MG63 (cell line): ENCODE measurements at places on chromosomes 2 and 18. TPM values are rescaled to one million over a fixed set of nuclear protein-coding genes. Genes with fewer than 3 reads are reported as not detected.

- DNase-seq: no peak
Observed at GRCh38 chr2:122139739-122140420, 384.4 kb downstream of the TSN start.

GRCh38 chr2:11319939-11320338, 24.5 kb downstream of the ROCK2 start:
- DNase-seq: no peak

- DNase-seq: no peak
Observed at GRCh38 chr2:64914247-64914646, 75.0 kb upstream of the SLC1A4 start.

GRCh38 chr2:151410485-151410834, 758 bp downstream of the RIF1 start:
- DNase-seq: peak; percentile 48

GRCh38 chr2:102806250-102806837, 44.5 kb downstream of the TMEM182 start:
- peak; percentile 43 for DNase-seq

- DNase-seq: no peak
Observed at GRCh38 chr2:40488101-40488601, 36.3 kb upstream of the SLC8A1 start.

GRCh38 chr2:218081063-218081462, 12.0 kb downstream of the RUFY4 start:
- no peak for DNase-seq

DNA sequence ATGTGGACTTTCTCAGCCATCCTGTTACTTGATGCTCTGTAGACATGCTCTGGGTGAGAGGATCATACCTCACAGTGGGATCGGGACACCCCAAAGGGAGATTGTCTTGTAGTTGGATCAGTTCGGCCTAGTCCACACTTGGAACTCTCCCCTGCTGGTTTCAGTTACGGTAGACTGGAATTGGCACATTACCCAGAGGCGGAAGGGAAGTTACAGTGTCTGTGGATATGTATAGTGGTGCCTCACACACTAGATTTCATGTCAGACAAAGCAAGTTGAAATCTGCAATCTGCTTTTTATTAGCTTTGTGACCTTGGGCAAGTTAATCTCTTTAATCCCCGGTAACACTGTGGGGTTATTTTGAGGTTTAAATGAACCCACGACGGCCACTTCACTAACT, 16.2 kb upstream of the CTAGE1 start:
- peak; percentile 63 for DNase-seq

DNA sequence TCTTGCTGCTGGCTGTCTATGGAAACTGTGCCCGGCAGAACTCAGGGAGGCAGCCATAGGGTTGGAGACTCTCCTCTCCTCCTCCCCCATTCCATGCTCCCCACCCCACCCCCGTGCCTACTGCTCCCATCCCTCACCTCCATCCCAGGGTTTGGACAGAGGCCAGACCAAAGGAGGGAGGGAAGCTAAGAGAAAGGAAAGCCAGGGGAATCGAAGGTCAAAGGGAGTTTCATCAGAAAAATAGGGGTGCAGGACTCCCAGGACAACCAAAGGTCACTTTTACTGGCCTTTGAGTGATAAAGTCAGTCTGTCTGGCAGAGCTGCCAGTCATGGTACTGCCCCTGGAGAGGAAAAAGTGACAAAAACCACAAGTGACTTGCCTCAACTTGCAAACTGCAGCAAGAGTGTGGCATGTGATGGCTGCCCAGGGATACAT, 187.3 kb upstream of the CTAGE1 start:
- no peak for DNase-seq

DNA sequence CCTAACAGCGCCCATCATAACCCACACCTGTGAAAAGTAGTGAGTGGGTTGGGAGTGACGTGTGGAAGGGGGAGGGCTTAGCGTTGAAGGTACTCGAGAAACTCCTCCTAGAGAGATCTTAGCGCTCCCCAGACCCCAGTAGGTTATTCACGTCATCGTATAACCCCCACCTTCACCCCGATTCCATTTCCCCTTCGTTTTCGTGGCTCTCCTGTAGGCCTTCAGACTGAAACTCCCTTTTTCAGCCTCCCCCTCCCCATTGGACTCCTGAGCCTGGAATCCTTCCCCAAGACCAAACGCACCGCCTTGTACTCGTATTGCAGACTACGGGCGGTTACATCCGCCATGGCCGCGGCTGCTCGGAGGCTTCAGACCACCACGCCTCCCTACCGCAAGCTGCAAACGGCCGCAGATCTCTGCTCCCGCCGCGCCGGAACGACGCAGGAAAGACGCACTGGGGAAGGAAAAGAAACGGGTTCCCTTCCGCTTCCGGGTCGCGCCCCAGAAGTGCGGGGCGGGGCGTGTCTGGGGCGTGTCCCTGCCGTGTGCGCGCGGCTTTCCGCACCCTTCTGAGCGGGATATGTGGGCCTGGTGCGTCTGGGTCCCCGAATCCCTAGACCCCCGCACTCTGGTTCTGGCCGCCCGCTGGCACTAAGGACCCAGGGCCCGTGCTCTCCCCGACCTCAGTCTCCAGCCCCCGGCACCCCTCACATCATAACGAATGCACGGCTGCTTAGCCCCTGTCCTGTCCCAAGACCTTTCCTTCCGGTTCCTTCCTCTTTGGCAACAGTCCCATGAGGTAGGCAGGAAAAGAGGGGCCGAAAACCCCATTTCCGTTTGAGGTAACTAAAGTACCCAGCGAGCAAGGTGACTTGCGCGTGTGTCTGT, at the start of gene SNRNP200:
Gene SNRNP200 (minus strand): TSS at position 456 of the 888 bp plus-strand sequence. CDS start 109 bp downstream, at position 347.
- peak; percentile 87 for DNase-seq

DNA sequence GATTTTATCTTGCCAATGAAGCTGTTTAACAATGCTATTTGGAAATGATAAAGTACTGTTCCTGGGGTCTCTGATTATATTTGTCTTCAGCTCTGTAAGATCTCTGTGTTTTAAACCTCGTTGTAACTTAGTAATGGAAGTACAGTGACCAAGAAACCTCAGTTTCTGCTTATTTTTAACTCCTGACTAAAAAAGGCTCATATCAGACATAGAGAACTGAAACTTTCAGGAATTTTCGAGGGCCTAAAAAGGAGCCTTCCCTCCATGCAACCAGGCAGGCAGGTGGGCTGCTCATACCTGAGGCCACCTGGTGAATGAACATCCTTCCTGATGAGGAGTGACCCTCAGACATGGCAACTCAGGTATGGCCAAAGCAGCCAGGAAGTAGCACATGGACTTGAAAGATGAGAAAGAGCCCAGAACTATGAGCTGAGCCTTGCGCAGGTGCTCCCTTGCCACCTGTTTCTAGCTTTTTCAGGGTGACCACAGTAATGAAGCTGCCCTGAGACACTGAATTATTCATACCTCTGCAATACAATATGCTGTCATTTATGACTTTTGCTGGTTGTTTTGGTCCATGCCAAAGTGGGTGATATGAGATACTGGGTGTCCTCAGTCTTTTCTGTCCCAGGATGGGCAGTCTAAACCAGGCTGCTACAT, 23.9 kb downstream of the MYO3B start:
- DNase-seq: no peak

GRCh38 chr2:26492749-26493515, 15.0 kb upstream of the OTOF start:
- no peak for DNase-seq

GRCh38 chr2:149767516-149767974, 180.0 kb upstream of the MMADHC start:
- DNase-seq: peak; percentile 43

GRCh38 chr2:173898178-173898668, 67.0 kb downstream of the SP3 start:
- no peak for DNase-seq

DNA sequence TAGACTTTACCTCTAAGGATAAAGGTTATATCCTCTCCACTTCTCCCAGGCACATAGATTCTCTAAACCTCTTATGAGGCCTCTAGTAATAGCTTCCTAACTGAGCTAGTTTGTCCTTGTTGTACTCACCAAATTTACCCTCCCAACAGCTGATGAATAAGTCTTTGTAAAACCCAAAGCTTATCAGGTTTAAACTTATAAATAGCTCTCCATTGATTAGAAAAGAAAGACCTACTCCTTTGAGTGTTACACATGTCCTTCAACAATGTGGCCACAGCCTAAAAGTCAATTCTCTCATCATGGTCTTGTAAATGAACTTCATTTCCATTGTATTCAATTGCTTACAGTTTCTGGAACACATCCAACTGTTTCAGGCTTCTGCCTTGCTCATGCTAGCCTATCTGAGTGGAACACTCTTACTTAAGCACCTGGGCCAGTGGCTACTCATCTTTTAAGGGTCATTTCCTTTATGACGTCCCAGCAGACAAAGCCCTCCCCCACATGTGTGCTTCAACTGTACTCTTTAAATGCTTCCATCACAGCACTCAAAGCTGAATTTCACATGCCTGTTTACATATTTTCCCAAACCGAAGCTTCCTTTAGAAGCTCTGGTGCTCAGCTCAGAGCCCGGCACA, 131.6 kb downstream of the CDH2 start:
- no peak for DNase-seq

DNA sequence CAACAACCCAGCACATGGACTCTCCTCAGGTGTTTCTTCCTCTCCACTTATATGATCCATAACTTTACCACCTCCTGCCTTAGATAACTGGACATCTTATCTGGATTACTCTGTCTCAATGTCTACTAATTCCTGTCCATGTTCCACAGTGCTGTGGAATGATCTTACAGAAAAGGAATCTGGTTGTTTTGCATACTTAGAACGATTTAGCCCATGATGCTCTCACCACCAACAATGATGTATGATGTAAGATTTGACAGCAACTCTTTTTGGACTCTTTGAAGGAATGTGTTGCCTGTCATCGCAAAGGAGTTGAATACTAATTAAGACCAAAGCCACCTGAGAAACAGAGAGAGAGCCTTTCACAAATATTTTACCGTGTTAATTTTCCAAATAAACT, 37.7 kb upstream of the SYT4 start:
- DNase-seq: no peak

DNA sequence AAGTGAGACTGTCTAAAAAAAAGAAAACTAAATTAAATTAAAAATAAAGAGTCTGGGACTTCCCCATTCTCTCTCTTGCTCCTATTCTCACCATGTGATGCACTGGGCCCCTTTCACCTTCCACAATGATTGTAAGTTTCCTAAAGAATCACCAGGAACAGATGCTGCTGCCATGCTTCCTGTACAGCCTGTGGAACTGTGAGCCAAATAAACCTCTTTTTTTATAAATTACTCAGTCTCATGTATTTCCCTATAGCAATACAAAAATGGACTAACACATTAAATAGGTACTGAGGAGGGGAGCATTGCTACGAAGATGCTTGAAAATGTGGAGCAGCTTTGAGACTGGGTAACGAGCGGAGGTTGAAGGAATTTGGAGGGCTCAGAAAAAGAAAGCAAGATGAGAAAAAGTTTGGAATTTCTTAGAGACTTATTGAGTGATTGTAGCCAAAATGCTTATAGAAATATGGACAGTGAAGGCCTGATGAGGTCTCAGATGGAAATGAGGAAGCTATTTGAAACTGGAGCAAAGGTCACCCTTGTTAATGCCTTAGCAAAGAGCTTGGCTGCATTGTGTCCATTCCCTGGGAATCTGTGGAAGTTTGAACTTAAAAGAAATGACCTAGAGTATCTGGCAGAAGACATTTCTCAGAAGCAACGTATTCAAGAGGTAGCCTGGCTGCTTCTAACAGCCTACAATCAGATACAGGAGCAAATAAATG, 128.7 kb downstream of the EIPR1 start:
- DNase-seq: no peak

- no peak for DNase-seq
Observed at GRCh38 chr2:190149908-190150307, 87.4 kb upstream of the MSTN start.

DNA sequence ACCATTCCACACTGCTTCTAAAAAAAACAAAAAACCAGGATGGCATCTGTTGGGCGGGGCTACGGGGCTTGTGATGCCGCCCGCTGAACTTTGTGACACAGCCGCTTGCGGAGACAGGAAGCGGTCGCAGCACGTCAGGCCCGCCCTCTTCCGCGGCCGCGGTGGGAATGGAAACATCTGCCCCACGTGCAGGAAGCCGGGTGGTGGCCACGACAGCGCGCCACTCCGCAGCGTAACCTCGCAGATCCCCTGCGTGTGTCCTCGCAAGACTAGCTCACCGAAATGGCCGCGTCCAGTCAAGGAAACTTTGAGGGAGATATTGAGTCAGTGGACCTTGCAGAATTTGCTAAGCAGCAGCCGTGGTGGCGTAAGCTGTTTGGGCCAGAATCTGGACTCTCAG, 168.5 kb downstream of the SUCLG1 start:
- DNase-seq: no peak

DNA sequence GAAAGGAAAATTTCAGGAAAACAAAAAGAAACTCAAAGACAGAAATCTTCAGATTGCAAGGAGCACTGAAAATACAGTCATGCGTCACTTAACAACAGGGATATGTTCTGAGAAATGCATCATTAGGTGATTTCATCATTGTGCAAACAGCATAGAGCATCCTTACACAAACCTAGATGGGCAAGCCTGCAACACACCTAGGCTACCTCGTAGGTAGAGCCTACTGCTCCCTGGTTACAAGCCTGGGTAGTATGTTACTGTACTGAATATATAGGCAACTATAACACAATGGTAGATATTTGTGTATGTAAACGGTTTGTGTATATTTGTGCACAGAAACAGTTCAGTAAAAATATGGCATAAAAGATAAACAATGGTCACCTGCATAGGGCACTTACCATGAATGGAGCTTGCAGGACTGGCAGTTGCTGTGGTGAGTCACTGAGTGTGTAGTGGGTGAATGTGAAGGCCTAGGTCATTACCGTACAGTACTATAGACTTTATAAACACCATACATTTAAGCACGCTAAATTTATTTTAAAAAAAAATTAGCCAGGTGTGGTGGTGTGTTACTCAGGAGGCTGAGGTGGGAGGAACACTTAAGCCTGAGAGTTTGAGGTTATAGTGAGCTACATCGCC, 33.4 kb downstream of the SFXN5 start:
- no peak for DNase-seq

DNA sequence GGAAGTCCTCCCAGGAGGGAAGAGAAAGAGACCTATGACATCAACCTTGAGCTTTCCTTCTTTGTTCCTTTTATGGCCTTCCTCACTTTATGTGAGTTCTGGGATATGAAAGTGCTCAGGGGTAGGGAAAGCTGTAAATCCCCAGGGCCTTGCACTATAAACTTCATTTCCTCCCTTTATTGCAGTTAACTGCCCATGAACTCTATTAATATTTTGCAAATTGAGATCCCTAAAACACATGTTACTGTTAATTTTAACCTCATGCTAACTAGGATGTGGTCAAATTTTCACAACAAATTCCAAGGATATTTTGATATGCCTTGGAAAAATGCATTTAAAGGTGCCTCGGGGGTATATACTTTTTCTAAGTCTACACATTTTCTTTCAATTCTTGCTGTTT, 359.9 kb downstream of the OSR1 start:
- DNase-seq: no peak

- peak; percentile 64 for DNase-seq
Observed at GRCh38 chr2:74893332-74893731, 59.4 kb downstream of the HK2 start.

The SP110 gene
- total RNA-seq: 7.2 and 12.7 TPM in 2 replicates

The AGPS gene
- total RNA-seq: 31.0 and 43.5 TPM in 2 replicates

The ZSWIM2 gene
- not detected in 2 replicates for total RNA-seq

The REEP1 gene
- total RNA-seq: 0.95 and 2.7 TPM in 2 replicates

The CD8B2 gene
- not detected in 2 replicates for total RNA-seq

The NOSTRIN gene
- total RNA-seq: 0.23 and 0.35 TPM in 2 replicates

The CD8A gene
- not detected in 2 replicates for total RNA-seq

The PAX3 gene
- 9.4 and 15.2 TPM in 2 replicates for total RNA-seq

The MBP gene
- not detected in 2 replicates for total RNA-seq

The HOXD11 gene
- 3.6 and 9.7 TPM in 2 replicates for total RNA-seq

The SCN2A gene
- total RNA-seq: 0.94 and 1.1 TPM in 2 replicates

The CPS1 gene
- total RNA-seq: 6.3 and 11.4 TPM in 2 replicates
